ENCODE measurements at places on chromosomes 16 and 17.

DNA sequence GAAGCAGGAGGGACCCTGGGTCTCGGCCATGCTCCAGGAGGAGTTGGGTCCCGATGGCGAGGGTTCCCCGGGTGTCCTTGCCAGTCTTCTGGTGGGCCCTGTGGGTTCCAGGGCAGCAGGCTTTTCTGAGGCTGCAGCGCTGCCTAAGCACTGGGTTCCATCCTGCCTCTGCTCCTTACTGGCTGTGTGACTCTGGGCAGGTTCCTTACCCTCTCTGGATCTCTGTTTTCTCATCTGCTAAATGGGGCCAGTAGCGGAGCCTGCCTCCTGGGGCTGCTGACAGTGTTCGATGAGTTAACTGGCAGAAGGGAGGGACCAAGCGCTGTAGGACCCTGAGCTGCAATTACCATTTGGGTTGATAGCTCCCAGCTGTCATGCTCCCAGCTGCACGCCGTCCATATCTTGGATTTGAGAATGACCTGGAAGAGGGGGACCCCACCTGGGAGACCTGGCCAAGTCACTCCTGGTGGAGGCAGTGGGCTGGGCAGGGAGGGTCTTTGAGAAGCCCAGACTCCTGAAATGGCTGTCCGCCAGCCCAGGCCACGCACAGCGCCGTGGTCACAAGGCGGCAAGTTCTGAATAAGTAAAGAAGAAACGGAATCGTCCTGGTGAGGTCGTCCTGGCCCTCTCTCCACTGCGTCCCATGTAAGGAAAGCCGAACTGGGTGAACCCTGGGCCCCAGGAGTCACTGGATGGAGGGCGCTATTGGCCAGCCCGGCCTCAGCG, 47.2 kb upstream of the GSE1 start:
- DNase-seq: no peak

DNA sequence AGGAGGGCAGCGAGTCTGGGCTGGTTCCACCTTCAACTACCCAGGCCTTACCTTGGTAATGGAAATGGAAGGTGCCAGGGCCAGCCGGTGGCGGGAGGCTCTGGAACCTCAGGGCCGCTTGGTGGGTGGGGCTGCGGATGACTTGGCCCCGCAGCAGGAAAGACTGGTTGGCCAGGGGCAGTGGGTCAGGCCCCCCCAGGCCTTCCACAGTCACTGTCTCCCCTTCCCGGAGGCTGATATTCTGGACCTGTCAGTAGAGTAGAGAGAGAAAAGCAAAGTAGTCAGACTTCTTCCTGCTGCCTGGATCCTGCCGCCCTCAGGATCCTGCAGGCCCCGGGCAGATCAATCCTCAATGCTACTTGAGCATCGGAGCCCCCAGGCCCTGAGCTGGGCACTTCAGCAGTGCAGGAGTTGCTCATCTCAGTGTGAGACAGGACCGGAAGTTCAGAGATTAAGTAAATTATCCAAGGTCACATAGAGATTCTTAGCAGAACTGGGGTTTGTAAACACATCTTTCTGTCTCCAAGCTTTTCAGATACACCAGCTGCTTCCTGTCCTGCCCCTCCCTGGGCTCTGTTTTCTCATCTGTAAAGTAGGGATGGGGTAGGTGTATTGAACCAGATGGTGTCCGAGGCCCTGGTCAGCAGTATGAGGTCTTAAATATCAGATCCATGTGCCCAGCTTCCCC, 18.5 kb upstream of the PHF12 start:
- DNase-seq: no peak

DNA sequence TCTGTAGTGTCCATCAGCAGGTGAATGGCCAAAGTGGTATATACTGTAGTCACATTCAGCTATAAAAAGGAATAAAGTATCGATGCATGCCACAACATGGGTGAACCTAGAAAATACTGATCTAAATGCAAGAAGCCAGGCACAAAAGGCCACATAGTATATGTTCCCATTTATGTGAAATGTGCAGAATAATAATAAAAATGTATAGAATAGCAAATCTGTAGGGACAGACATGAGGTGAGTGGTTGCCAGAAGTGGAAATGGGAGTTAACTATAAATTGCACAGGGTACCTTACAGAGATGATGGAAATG, 23.1 kb downstream of the DBNDD1 start:
- no peak for DNase-seq

DNA sequence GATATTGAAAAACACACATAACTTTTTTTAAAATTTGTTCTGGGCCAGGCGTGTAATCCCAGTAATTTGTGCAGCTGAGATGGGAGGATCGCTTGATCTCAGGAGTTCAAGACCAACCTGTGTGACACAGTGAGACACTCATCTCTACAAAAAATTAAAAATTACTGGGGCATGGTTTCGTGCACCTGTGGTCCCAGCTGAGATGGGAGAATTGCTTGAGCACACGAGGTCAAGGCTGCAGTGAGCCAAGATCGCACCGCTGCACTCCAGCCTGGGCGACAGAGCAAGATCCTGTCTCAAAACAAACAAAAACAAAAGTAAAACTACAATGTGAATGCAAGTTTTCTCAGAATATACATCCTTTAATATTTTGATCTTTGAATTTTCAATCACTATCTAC, 15.1 kb downstream of the C16orf54 start:
- no peak for DNase-seq

GRCh38 chr17:60524463-60525327, 1.3 kb downstream of the APPBP2 start:
- DNase-seq: no peak

DNA sequence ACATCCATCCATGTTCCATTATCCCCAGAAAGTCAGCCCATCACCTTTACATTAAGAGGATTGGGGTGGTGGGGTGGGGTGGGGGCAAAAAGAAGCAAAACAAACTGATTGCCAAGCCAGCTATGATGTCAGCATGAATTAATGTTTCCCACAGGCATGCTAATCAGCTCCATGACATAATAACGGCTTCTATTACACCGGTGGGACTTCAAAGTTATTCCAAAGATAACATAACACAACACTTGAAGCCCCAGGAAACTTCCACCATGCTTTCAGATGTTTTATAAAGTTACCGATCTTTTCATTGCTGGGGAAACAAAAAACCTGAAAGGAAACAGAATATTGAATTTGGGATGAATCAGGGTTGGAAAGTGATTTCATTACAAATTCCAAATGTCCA, 155.9 kb upstream of the IRX5 start:
- no peak for DNase-seq

All from CD4-positive, alpha-beta T cell treated with Interleukin-21 for 1 hour (primary cell).